Cardiac fibroblast (primary cell): ENCODE measurements at places on chromosomes 7 and 10.

GRCh38 chr7:74141705-74142104 lies 32.5 kb upstream of the EIF4H start:
- peak; percentile 13 for DNase-seq

DNA sequence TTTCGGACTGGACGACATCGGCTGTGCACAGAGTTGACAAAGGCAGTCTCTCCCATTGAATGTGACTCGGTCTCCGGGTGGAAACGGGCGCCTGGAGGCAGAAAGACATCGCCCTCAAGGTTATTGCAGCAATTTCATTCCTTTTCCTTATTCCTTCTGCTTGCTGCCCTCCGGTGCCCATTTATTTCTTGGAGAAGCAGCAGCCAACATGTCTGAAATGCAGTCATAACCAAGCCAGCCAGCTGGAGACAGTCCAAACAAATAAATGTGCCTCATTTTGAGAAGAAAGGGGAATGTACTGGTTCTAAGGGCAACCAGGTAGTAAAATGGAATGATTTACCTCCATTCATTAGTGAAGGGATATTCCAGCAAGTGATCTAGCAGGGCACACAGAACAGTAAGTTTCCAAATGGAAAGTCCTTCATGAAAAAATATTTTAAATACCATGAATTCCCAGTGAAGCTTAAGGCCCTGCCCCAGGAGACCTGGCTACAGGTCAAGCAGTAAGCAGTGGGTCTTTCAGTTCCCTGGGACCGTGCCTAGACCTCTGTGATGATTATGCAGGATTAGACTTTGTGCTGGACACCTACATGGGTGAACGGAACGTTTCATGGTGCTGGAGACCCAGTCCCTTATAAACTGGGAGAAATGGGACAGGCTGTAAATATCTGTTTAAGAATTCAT lies 86.6 kb downstream of the ABLIM1 start:
- DNase-seq, result no peak

- DNase-seq, result no peak
Observed at GRCh38 chr7:40535678-40536077, 400.9 kb downstream of the SUGCT start.

GRCh38 chr7:116236020-116236630 lies 25.8 kb downstream of the TES start:
- DNase-seq, result peak; percentile 74

GRCh38 chr10:77770868-77771175 lies 133.2 kb upstream of the KCNMA1 start:
- DNase-seq, result no peak

- DNase-seq, result no peak
Observed at GRCh38 chr7:86600506-86601290, 43.0 kb upstream of the GRM3 start.

GRCh38 chr7:2013381-2014311 lies 219.1 kb downstream of the MAD1L1 start:
- no peak for DNase-seq

- DNase-seq, result no peak
Observed at GRCh38 chr7:135380351-135380750, 129.6 kb downstream of the CNOT4 start.

GRCh38 chr7:76315364-76315763 lies 12.9 kb downstream of the HSPB1 start:
- no peak for DNase-seq

- no peak for DNase-seq
Observed at GRCh38 chr7:28688174-28688573, 270.0 kb downstream of the TRIL start.

DNA sequence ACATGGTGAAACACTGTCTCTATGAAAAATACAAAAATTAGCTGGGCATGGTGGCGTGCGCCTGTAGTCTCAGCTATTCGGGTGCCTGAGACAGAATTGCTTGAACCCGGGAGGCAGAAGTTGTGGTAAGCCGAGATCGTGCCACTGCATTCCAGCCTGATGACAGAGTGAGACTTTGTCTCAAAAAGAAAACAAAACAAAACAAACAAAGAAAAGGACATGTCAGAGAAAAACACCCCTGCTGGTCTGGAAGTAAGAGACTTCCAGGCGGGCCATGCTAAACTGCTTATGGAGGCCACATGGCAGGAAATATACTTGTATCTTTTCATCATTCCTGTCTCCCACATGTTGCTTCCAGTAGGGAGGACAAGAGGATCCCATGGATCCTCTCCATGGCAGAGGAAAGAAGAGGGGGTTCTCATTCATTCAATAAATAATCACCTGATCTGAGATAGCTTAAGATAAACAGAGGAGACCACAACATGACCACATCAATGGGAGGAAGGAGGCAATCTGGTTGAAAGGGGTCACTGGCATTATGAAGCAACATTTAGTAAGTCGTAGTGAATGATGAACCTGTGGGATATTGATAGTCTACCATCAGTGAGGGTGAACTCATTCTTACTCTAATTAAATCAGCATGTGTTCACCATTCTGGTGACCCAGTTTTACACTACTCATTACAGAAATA lies 60.5 kb upstream of the ZNF138 start:
- no peak for DNase-seq

DNA sequence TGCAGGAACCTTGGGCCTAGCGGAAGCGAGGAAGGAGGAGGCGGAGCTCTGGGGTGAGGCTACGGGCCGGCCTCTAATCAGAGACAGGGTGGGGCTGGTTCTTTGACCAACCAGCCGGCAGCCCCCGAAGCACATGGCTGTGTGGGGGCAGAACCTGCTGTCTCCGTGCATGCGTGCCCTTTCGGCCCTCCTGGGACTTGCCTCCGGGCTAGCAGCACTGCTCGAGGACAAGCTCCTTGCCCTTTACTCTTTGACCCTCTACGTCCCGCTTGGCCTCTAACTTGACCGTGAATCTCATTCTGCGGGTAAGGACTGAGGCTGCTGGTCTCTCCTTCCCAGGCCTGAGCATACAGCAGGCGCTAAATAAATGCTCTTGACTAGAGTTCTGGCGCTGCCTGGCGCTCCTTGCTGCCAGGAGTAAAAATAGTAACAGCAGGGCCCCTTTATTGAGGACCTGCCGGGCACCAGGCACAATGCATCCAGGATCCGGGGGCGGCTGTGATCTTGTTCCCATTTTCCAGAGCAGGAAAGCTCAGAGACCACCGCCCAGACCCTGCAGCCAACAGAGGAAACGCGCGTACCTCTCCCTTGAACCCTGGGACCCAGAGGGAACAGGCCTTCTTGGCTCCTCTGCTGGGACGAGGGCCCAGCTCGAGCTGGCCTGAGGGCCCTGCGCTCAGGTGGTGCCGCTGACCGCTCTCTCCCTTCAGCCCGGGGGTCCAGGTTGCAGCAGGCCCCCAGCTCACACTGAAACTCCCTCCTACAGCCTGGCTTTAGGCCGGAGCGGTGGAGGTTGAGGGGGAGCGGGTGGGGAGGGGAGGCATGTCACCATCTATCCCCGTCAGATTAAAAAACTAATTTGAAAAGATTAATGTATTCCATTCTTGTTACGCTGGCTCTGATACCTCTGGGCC lies 2.7 kb upstream of the COMTD1 start:
- no peak for DNase-seq

- DNase-seq, result no peak
Observed at GRCh38 chr7:159098424-159098786, 46.3 kb downstream of the VIPR2 start.
